ENCODE measurements at places on chromosomes 2 and 18.

GRCh38 chr2:133885847-133886246 is 317.6 kb upstream of the NCKAP5 start:
- no peak for DNase-seq

GRCh38 chr18:56161566-56162260 is 476.7 kb downstream of the TXNL1 start:
- DNase-seq: no peak

GRCh38 chr2:46942143-46942526 is 26.5 kb upstream of the MCFD2 start:
- peak; percentile 67 for DNase-seq

DNA sequence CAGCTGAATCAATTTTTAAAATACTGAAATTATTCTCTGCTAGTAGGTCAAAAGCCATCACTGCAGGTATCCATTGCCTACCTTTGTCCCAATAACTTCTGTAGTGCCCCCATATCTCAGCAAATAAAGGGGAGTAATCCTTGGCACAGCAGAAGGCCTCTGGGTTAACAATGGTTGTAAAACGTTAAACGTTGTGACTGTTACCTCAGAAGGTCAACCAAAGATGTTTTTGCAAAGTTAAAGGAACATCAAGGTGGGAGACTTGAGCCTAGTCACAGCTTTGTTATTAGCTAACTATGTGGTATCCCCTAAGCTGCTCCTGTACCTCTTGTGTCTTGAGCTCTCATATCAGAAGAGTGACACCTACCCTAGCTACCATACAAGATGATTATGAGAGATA is 60.5 kb downstream of the COX7A2L start:
- no peak for DNase-seq

GRCh38 chr2:74063486-74063885 is 78.8 kb downstream of the TET3 start:
- no peak for DNase-seq

DNA sequence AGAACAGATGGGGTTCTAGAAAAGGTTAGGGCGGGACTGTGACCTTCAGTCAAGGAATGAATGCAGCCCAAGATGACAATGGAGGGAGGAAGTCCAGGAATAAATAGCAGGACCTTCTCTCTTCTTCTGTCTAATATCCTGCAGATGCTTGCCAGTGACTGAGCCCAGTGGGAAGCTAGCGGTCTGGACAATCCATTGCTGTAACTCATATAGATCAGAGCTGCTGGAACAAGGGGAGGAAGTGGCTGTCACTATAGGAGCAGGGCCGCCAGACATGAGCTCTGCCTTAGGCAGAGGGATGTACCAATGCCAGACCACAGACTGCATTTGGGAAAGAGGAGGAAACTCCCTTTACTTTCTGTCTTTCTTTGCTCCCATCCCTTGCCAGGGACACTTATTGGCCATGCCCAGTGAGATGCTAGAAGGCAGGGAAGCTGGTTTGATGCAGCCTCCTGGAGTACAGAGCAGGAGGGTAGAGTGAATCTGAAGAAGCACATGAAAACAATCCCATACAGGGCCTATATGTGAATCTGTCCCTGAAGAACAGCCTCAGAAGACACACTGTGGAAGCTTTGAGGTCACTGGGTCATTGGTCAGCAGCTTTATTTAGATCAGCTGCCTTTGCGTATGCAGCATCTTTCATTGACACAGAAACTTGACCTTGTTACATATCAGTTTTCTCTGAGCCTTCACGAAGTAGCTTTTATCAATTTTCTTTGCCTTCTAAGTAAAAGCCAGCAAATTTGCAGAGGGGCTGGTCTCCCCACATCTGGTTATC is 65.4 kb downstream of the CCDC85A start:
- no peak for DNase-seq

DNA sequence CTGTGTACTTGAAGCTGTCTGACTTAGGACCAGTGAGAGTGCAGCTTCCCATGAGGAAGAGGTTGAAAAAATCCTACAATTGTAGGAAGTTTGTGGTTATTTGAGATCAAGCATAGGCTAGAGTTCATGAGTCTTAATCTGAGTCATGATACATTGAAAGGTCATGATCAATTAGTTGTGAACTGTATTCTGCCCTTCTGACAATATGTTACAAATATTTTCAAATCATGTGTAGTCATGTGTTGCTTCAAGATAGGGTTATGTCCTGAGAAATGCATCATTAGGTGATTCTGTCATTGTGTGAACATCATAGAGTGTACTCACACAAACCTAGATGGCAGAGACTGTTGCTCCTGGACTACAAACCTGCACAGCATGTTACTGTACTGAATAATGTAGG is 68.4 kb upstream of the MFF start:
- no peak for DNase-seq

GRCh38 chr18:33472509-33472908 is 32.0 kb upstream of the CCDC178 start:
- no peak for DNase-seq

DNA sequence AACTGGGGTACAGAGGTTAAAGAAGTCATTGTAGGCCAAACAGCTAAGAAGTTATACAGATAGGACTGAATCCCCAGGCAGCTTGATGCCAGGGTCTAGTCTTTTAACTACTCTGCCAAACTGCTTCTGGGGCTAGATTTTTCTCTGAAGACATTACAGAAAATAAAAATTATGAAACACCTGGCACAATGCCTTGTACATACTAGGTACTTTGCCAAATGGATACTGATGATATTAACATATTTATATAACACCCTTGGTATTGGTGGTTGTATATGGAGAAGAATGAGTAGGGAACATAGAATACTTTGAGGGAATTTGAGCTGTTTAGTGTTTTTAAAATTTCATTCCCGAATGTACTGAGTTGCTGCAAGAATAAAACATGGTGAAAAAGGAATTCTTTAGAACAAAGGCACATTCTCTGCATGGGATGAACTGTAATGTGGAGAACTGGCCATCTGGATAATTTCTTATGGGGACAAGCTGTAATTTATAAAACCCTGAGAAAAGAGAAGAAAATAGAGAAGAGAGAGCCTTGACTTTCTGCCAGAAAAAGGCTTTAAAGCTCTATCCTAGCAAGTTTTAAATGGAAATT is 210.9 kb upstream of the TMEM200C start:
- DNase-seq: no peak

DNA sequence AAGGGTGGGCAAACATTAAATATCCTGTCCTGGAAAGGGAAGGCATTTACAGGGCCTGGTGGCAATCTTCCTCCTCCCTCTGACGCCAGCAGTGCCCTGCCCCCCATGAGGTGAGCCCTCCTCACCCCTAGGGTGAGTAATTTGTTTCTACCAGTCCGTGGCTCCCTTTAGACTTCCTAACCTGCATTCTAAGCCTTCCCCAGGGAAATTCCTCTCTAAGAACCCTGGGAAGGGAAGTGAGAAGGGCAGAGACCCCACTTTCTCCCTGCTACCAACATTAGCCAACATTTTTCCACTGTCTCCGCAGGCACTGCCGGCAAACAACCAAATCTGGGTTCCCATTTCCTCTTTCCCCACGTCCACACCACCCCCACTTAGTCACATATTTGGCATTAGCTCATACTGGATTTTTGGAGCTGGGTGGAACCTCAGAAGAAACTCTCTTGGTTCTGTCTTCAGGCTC is 69.3 kb downstream of the NRP2 start:
- no peak for DNase-seq

DNA sequence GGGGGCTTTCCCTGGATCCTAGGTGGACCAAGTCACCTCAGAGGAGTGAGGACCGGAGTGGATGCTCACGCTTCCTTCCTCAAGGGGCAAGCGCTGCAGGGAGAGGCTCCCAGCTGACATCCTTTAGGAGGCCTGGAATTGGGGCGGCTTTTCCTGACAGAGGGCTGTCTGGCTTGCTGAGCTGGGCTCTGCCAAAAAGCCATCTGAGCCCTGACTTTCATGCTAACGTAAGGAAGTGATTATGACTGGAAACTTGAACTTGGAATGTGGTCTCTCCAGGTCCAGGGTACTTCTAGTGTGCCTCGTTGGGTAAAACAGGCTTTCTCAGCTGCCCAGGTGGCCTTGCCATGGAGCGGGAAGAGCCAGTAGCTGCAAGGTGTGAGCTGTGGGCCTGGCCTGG is 268.3 kb upstream of the SPRED2 start:
- no peak for DNase-seq

DNA sequence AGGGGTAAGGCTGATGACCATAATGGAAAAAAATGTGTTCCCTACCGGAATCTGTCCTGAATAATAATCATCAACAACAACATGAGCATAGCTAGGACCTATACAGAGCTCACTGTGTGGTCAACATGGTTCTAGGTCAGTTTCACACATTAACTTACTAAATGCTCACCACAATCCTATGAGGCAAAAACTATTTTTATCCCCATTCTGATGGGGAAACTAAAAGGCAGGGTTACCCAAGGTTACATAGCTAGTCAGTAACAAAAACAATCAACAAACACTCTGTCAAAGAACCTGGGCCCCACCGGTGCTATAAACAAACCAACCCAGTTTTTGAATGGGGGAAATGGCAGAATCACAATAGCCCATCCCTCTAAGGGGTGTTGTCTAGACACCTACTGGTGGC is 40.1 kb downstream of the AOX1 start:
- no peak for DNase-seq

DNA sequence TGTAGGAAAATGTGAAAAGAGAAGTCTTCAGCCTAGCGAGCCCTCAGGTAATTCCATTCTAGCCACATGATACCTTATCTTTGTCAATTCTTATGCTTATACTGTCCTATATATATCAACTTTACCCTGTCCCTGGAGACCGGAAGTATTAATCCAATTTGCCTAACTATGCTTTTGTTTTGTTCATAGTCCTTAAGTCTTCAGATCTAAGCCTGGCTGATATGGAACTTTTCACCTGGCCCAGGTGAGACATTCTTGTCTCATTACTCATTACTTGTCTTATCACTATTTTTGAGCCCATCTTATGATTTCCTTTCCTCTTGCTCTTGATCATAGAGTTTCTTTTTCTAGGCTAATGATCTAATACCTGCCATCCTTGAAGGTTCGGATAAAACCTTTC is 194.1 kb upstream of the FANCL start:
- no peak for DNase-seq

DNA sequence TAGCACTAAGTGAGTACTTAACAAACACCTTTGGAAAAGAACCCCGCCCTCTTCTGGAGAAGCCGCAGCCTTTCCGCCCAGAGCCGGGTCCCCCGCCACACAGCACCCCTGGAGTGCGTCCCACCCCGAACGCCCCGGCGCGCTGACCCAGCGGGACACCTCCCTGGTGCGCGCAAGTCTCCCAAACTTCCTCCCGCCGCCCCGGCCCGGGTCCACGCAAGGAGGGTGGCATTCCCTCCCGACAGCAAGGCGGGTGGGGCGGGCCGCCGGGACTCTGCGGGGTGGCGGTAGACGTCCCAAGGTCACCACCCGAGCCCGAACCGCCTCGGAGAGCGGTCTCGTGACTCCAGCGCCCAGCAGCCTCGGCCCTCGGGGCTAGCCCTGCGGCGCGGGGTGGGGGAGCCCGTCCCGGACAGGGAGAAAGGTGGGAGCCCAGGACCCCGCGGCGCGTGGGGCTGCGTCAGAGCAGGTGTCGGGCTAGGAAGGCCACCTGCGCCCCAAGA is 598 bp downstream of the CCDC93 start:
- peak; percentile 33 for DNase-seq

GRCh38 chr2:26612522-26613240 is 28.5 kb downstream of the CIB4 start:
- no peak for DNase-seq

GRCh38 chr2:240951045-240951594 is 45.0 kb downstream of the CROCC2 start:
- no peak for DNase-seq

GRCh38 chr2:234968631-234969305 is 17.0 kb downstream of the SH3BP4 start:
- DNase-seq: no peak

GRCh38 chr2:69214898-69215297 is 172.1 kb downstream of the GFPT1 start:
- DNase-seq: no peak

GRCh38 chr18:78822171-78822948 is 157.3 kb upstream of the SALL3 start:
- no peak for DNase-seq

DNA sequence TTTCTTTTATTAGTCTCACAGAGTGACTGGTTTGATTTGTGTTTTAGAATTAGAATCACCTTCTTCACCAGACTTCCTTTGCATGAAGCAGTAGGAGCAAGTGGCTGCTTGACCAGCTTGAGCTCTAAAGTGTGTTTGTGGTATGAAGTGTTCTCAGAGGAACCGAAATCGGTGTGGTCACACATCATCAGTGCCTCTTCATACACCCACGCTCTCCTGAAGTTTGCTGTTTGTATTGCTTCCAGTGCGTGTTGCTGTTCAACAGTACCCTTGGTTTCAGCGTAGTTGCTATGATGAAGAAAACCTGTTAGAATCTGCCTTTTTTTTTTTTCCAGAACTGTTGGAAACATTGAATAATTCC is 77.9 kb downstream of the LIMS1 start:
- DNase-seq: peak; percentile 74

- no peak for DNase-seq
These were observed 172.2 kb downstream of the LDLRAD4 start for GRCh38 chr18:13390711-13391110.

- DNase-seq: no peak
These were observed 437.4 kb upstream of the SALL3 start for GRCh38 chr18:78542204-78542603.

- no peak for DNase-seq
These were observed 47.3 kb downstream of the MEX3C start for GRCh38 chr18:51150113-51150700.

GRCh38 chr2:217289907-217290280 is 430.0 kb upstream of the TNP1 start:
- no peak for DNase-seq

DNA sequence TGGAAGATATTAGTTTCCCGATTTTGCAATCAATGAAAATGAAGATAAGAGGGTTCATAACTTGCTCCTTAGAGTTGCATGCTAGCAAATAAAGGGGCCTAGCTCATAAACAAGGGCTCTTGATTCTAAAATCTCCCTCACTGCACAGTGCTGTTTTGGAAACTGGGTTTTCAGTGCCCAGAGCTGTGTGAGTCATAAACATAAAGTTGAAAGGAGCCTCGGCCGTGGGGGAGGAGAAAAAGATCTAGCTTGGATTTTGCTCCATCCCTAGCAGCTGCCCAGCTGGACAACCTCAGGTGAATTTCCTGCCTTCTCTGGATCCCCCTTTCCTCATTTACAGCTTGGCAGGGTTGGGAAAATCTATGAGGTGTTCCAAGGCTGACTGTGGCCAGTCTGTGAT is 42.5 kb downstream of the LYPD1 start:
- no peak for DNase-seq

DNA sequence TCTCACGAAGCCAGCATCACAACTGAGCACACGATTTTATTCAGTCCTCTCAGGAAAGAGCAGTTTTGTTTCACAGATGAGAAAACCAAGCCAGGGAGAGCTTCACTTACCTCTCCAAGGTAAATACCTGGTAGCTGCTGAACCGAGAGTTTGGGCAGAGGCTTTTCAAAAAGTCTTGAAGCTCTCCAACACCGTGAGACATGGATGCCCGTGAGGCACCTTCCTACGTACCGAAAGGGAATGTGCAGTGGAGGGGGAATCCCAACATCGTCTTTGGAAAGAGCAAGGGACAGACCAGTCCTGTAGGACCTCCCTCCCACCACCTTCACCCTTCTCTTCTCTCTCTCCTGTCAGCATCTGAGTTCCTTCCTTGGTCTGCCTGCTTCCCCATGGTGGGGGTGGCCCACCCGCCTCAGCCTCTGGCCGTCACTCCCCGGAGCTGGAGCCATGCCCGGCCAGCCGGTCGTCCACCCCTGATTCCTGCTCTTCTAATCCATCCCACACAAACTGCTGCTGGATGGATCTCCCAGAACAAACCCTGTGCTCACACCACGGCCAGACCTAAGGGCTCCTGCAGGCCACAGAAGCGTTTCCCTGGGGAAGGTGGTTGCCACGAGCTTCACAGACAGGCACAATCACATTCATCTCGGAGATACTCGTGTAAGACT is 97.3 kb upstream of the SNTG2 start:
- DNase-seq: no peak
